Fibroblast of villous mesenchyme (primary cell): ENCODE measurements at places on chromosomes 12 and 14. TPM values are rescaled to one million over a fixed set of nuclear protein-coding genes. Genes with fewer than 3 reads are reported as not detected.

DNA sequence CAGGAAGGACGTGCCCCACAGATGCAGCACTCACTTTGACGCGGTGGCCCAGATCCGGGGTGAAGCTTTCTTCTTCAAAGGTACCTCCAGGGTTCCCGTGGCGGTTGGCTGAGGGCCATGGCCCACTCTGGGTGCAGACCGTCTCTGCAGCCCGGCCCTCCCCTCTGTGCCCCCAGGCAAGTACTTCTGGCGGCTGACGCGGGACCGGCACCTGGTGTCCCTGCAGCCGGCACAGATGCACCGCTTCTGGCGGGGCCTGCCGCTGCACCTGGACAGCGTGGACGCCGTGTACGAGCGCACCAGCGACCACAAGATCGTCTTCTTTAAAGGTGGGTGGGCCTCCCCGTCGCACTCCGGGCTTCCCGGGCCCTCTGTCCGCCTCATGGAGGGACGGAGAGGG lies 16.9 kb downstream of the MMP17 start:
- no peak for DNase-seq

The KRT77 gene
- not detected in 2 replicates for total RNA-seq

The KRT83 gene
- total RNA-seq: not detected in 2 replicates

The C12orf54 gene
- not detected in 2 replicates for total RNA-seq

The KCNJ8 gene
- total RNA-seq: 5.2 and 19.4 TPM in 2 replicates

GRCh38 chr12:73181244-73181643 lies 909.1 kb downstream of the TRHDE start:
- DNase-seq: no peak

DNA sequence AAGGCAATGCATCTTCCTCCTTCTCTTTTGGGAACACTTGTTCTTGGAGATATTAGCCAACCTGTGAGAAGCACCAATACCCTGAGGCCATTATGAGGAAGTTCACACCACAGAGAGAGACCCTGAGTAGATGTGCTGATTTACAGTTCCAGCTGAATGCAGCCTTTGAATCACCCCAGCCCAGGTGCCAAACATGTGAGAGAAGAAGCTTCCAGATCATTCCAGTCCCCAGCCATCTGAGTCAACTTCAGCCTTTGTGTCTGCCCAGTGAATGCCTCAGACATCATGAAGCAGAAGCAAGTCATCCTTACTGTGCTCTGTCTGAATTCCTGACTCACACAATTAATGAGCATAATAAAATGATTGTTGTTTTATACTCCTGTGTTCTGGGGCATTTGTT lies 25.1 kb downstream of the C12orf42 start:
- no peak for DNase-seq

DNA sequence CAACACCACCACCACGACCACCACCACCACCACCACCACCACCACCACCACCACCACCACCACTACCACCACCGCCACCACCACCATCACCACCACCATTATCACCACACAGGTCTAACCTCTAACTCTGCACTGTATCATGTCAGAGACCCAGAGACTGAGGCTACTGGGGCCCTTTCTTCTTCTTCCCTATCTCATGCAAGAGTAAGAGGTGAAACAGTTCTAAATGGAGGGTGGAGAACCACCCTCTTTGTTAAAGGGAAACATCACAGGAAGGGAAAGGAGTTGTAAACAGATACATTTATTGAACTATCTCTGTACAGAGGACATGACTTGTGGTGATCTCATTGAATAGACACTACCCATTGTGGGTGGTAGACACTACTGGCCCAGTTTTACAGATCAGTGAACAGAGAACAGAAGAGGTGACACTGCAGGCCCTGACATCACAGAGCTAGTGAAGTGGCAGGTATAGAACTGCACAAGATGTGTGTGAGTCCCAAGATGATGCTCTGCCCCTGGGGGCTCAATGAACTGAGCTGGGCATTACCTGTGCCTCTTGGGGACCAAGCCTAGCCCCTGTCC lies 91.6 kb downstream of the FOXN3 start:
- no peak for DNase-seq

The MGP gene
- total RNA-seq: 3.5 and 10.6 TPM in 2 replicates

The LRP1-AS gene
- not detected in 2 replicates for total RNA-seq

- DNase-seq: peak; percentile 21
These were observed 21.6 kb downstream of the SPATS2 start for GRCh38 chr12:49388682-49389386.

GRCh38 chr12:79442396-79442795 lies 248.4 kb downstream of the PAWR start:
- no peak for DNase-seq

The CLEC14A gene
- total RNA-seq: 2.2 and 2.3 TPM in 2 replicates

- no peak for DNase-seq
These were observed 235.5 kb downstream of the NELL2 start for GRCh38 chr12:44640427-44641190.

DNA sequence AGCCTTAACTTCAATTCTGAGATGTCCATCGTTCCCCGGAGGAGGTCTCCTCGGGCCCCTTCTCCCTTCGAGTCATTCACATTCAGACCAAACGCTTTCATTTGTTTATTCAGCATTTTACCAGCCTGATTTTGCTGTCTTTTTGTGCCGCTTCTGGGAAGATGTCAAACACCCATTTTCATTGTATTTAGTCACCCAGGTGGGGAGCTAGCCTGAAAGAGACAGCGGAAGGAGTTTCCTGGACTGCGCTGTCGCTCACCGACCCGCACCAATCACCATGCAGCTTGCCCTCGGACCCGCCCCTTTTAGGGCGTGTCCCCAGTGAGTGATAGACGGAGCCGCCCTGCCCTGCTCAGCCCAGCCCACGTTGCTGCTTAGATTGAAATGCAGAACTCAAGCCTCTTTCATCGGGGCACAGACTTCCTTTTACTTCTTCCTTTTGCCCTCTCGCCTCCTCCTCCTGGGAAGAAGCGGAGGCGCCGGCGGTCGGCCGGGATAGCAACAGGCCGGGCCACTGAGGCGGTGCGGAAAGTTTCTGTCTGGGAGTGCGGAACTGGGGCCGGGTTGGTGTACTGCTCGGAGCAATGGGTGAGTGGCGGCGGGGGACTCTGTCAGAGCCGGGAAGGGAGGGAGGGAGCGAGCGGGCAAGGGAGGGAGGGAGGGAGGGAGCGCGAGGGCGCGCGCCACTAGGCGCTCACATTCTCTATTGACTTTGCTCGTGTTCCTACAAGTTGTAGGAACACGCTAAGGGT lies at the start of gene PAX9:
TSS of gene PAX9 (plus strand) at position 355 of the 752 bp plus-strand sequence. CDS start at position 585, 230 bp downstream.
- DNase-seq: no peak

DNA sequence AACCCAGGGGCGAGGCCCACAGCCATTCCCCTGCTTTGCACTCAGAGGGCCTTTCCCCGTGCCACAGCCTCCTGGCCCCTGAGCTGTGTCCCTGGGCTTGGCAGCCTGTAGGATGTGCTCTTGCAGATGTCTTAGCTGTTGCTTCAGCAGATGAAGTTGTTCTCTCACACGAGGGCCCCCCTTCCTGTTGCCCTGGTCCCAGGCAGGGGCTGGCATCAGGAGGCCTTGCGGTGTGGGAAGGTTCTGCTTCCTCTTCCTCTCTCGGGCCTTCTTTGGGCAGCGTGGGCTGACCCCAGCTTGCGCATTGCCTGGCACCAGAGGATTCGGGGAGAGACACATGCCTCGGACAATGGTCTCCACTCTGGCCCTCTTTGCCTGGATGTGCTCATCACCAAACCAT lies 12.7 kb downstream of the PROX2 start:
- DNase-seq: no peak

The BCL11B gene
- total RNA-seq: not detected in 2 replicates

DNA sequence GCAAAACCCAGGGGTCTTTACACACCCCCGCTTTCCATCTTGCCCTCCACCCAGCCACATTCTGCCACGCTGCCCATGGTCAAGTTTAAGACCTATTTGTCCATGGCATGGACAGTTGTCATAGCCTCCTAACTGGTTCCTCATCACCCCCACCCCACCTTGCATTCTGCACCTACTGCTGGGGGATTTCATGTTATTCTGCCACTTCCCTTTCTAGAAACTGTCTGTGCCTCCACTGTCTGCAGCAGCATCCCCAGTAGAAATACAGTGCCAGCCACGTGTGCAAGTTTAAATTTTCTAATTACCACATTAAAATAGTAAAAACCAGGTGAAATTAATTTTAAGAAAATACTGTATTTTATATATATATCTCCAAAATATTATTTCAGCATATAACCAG lies 63.2 kb downstream of the WDR20 start:
- DNase-seq: no peak

DNA sequence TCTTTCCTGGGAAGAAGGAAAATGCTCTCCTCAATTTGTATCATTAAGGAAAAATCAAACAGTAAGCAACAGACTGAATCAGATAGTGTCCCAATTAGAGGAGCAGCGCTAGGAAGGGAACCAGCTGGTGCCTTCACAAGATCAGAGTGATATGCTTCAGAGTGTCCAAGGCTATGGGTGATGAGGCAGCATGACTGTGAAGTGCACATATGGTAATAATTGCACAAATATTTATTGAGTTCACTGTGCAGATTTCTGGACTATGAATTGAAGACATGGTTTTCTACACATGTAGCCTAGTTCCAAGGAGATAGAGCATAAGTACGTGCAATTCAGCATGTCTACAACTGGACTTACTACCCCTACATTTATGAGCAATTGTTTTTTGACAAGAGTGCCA lies 78.8 kb upstream of the EVL start:
- no peak for DNase-seq

The HOXC5 gene
- total RNA-seq: 0.43 and 1.3 TPM in 2 replicates
